AG10803 (cell line): ENCODE measurements at places on chromosomes 3 and 15.

DNA sequence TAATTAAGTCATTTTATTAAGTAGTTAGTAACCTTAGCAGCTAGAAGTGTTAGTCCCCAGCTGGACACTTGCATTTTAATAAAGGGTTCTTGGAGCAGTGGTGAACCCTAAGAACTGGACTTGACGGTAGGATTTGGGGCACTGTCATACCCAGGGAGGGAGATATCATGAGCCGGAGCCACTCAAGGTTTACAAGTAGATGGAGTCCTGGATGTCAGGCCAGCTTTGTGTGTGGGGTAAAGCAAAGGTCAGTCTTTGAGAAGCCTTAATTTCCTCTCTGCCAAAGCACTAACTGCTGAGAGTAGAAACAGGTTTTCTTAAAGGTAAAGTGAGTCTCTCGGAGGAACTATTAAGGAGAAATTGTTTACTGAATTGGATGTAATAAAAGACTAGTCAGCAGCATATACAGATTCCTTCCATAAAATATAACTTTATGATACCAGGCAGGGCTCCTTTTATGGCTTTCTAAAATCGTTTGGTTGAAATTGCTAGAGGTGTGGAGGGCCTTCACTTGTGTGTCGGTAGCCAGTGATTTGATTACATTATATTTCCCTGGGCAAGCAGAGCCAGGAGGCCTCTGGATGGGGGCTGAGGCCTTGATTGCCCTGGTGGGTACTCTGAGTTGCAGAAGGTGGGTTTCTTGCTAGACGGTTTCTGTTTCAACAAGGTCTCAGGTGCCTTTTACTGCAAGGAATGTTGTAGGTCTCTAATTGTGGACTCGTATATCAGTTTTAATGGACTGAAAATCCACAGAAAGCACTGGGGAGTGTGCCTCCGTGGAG, 23.1 kb downstream of the SQOR start:
- DNase-seq = no peak

DNA sequence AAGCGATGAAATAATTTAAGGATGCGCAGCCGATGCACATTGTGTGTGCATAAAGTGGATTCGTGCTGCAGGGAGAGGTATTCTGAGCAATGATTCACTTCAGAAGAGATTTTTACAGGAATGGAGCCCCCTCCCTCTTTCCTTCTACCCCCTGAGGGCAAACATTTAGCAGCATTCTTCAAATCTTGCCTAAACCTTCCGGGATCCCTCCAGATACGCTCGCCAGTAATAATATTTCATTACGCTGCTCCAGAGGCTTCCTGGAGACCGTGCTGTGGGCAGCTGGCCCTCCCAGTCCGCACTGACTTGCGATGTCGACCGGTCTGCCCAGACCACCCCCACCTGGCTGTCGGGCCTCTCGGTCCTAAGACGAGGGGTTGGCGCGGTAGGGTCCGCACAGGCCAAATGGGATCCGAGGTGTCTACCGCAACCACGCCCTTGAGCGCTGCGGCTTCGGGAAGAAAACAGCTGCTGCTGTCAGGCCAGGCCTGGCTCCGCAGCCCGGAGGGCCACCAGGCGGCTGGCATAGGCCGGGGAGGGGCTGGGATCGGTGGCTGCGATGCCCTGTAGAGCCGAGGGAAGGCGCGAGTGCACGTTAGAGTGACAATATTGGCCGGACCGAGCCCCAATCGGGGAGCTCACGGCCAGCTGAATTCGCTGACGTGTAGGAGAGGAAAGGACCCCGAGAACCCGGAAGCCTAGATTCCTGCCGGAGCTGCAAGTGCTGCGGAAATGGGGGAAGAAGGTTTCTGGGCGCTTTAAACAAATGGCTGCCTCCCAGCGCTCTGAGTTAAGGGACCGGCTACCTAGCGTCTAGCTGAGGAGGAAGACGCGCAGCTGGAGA, 14.3 kb downstream of the ZIC4 start:
- peak; percentile 78 for DNase-seq

GRCh38 chr3:57598765-57599360, 1.7 kb upstream of the ARF4 start:
- no peak for DNase-seq

GRCh38 chr3:72380193-72380592, 468.1 kb downstream of the SHQ1 start:
- DNase-seq = peak; percentile 58

DNA sequence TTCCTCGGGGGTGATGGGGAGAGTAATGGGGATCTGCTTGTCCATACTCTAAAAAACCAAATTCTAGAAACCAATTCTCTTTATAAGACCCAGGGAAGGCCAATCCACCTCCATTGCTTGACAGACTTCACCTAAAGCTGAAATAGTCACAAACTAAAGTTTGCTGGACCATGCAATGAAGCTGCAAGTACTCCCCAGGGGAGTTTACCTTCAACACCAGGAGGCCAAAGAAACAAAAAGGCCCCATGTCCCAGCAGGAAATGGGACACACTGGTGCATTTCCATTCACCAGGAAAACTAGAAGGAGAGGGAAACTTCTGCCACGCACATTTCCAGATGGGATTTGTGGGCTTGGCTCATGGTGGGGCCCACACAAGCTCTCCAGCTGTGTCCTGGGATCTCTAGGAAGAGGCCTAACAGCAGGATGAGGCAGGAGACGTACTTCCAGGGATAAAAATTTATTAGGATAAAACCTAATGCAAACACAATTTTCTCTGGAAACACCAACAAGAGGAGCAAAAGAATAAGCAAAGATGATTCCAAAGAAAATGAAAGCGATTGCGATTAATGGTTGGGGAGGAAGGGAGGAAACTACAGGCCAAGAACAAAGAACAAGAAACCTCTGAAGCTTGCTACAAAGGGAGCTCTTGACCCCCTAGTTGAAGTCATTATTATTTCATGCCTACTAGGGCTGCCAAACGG, 238.0 kb upstream of the LRTM1 start:
- no peak for DNase-seq

DNA sequence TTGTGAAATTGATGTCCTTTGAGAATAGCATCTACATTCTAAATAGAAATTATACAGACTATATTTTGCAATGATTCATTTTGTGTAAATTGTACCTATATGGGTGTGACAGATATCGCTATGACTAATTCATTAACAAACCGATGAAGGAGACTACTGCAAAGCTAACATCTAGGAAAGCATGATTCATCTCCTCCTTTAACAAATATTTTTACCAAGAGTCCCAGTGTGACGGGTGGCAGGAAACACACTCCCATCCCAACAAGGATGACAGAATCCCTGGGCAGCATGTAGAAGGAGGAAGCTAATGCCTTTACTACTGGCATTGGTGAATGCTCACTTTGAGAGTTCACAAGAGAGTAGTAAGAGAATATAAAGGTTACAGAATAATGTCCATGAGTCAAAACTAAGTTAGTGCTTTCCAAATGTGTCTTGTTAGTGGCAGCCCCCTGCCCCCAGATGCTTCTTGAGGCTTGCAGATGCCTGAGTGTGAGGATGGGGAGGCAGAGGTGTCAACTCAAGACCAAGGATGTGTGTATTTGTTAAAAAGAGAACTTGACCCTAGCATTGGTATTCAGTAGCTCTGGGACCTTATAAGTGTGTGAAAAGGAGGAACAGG, 180.6 kb downstream of the FMN1 start:
- DNase-seq = peak; percentile 60

DNA sequence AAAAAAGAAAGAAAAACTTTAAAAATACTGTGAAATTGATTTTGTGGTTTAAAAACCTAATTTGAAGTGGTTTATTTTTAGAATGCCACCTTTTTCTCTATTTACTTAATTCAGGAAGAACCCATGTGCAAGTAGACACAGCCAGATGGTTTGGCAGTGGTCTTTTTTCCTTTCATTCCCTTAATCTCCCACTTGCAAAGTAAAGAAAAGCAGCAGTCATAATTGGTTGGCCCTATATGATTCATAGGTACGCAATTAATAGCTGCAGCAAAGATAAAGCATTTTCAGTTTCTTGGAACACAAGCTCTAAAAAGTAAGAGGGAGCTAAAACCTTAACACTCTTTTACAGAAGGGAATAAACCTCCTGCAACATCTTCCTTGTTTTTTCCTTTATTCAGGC, 115.3 kb downstream of the MECOM start:
- DNase-seq = no peak

DNA sequence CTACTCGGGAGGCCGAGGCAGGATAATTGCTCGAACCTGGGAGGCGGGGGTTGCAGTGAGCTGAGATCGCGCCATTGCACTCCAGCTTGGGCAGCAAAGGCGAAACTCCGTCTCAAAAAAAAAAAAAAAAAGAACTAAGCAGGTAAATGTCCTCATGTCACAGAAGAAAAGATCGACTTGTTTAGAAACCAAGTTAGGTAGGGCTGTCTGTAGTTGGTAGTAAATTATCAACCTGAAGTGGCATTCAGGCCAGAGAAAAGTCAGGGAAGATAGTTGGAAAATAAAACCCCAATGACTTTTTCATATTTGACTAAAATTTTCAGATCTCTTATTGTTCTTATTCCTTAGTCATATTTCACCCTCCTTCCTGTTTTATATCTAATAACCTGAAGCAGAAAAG, 55.4 kb downstream of the ZNF609 start:
- no peak for DNase-seq

GRCh38 chr3:3923619-3924018, 124.4 kb downstream of the LRRN1 start:
- DNase-seq = no peak

- peak; percentile 94 for DNase-seq
Measured at GRCh38 chr3:30282154-30282696, 324.2 kb upstream of the TGFBR2 start.
